ENCODE measurements at places on chromosomes 6 and 20.

- DNase-seq = no peak
Observed at GRCh38 chr20:57372581-57373350, 18.4 kb upstream of the RBM38 start.

- no peak for DNase-seq
Observed at GRCh38 chr6:106693418-106693817, 64.0 kb downstream of the QRSL1 start.

DNA sequence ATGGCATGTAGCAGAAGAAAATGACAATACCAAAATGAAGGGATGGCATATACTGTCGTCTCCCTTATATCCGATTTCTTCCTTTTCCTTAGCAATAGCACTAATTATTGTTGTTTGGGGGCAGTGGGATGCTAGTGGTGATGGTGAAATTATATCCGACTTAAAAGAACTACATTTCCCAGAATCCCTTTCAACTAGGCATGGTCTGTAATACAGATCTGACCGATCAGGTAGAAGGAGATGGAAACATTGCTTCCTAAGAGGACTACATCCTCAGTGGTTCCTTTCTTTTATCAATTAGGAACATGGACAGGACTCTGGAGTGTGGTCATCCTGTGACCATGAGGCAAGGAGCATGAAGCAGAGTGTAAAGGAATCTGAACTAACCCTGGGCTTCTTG is 532.6 kb downstream of the CBLN4 start:
- DNase-seq = no peak

- no peak for DNase-seq
Observed at GRCh38 chr6:120918137-120918536, 416.1 kb downstream of the TBC1D32 start.

- DNase-seq = no peak
Observed at GRCh38 chr6:52571099-52571755, 5.6 kb downstream of the TRAM2 start.

All from colonic mucosa (tissue), 4 donors.